Fibroblast of villous mesenchyme (primary cell): ENCODE measurements at places on chromosomes 2 and 18. TPM values are rescaled to one million over a fixed set of nuclear protein-coding genes. Genes with fewer than 3 reads are reported as not detected.

ORC4 gene
- 17.1 and 40.6 TPM in 2 replicates for total RNA-seq

ALMS1 gene
- 18.6 and 20.3 TPM in 2 replicates for total RNA-seq

ZNF385B gene
- not detected in 2 replicates for total RNA-seq

FAM124B gene
- total RNA-seq, result under 0.01 and 0.32 TPM in 2 replicates

SERPINB7 gene
- total RNA-seq, result 6.1 and 13.0 TPM in 2 replicates

CRYGD gene
- not detected in 2 replicates for total RNA-seq

CCDC74A gene
- total RNA-seq, result 4.7 and 9.7 TPM in 2 replicates

MEP1B gene
- total RNA-seq, result under 0.01 and 0.64 TPM in 2 replicates

HOXD4 gene
- 5.5 and 7.8 TPM in 2 replicates for total RNA-seq

GALNT13 gene
- 1.7 and 1.9 TPM in 2 replicates for total RNA-seq

TTLL4 gene
- total RNA-seq, result 12.6 and 19.9 TPM in 2 replicates

REG1B gene
- total RNA-seq, result not detected in 2 replicates

PAIP2B gene
- under 0.01 and 0.43 TPM in 2 replicates for total RNA-seq

GRHL1 gene
- 0.64 and 1.7 TPM in 2 replicates for total RNA-seq

OSBPL1A gene
- total RNA-seq, result 23.3 and 24.5 TPM in 2 replicates

GLB1L gene
- total RNA-seq, result 11.0 and 15.5 TPM in 2 replicates

LRRC30 gene
- not detected in 2 replicates for total RNA-seq

LIMS1 gene
- 152 and 162 TPM in 2 replicates for total RNA-seq

PAX8 gene
- 1.3 and 1.9 TPM in 2 replicates for total RNA-seq

DUSP2 gene
- 0.86 and 2.3 TPM in 2 replicates for total RNA-seq

DIS3L2 gene
- total RNA-seq, result 26.7 and 30.7 TPM in 2 replicates

AGXT gene
- not detected in 2 replicates for total RNA-seq

SERPINB12 gene
- total RNA-seq, result not detected in 2 replicates
